Activated CD4-positive, alpha-beta T cell treated with anti-CD3 and anti-CD28 coated beads, Interleukin-2, amount 50 U/mL, for 1 hour (primary cell): ENCODE measurements at places on chromosomes 7 and 10.

DNA sequence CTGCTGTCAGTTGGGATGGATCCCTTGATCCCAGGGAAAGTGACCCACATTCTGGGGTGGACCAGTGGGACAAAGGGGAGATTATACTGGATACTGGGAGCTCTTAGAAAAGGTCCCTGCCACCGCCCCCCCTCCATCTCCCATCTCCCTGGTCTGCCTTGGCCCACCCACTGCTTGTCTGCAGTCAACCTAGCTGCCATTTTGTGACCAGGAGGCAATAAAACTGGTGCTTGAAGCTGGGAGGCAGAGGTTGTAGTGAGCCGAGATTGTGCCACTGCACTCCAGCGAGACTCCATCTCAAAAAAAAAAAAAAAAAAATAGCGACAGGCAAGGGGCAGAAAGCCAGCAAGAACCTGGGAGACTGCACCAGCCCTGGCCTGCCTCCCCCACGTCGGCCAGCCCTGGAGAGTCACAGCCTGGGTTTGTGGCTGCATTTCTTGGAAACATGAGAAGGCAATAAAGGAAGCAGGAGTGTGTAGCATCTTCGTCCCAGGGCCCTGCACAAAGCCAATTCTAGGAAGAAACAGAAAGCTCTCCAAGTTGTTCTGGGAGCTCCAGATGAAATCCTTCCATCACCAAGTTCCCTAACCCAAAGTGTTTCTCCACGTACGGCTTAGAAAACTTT lies 4.7 kb upstream of the ARPC1B start:
- DNase-seq: no peak

DNA sequence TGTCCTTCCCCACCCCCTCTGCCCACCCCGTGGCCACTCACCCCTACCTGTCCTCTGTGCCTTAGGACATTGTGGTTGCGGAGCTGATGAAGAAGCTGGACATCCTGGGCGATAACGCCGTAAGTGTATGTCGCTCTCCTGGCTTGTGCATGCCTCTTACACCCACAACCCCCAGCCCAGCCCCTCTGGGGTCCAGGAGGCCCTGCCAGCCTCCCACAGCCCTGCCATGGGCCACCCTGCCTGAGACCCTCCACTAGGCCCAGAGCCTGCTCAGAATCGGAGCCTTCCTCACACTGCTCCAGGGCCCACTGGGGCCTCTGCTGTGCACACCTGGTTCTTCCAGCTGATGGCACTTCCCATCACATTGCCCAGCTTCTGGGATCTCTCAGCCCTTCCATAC lies 36.8 kb upstream of the DPYSL4 start:
- no peak for DNase-seq

GRCh38 chr7:115493381-115493780 lies 537.2 kb downstream of the TFEC start:
- no peak for DNase-seq

DNA sequence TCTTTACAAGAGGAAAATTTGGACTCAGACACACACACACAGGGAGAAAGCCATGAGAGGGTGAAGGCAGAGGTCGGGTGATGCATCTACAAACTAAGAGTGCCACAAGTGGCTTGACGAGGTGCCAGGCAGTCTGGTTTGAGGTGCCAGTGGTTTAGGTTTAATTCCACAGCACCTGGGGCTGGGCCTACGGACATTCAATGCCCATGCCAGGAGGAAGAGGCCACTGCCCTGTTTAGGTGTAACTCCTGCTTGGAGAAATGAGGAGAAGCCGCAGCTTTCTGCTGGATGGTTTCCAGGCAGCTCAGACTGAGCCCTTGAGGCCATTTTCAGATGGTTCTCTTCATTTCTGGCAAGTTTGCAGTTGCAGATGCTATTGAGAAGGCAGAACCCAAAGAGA lies 83.6 kb downstream of the HTR5A start:
- DNase-seq: no peak

DNA sequence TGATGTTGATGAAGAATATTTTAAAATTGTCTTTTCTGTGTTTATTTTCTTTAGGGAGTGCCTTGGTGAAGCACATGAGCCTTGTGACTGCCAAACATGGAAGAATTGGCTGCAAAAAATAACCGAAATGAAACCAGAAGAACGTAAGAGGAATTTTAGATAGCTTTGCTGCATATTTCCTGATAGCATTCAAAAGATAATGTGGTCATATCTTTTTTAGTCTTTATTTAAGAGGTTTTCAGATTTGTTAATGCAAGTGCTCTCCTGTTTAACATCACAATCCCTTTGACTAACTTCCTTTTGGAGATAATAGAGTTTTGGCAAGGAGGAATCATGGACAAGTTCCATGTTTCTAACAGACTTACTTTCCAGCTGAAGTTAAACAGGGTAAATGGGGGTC lies 85.2 kb upstream of the GATAD1 start:
- no peak for DNase-seq

GRCh38 chr10:29243750-29244149 lies 45.1 kb upstream of the LYZL1 start:
- DNase-seq: no peak

- DNase-seq: no peak
Observed at GRCh38 chr7:1290679-1291356, 58.1 kb downstream of the UNCX start.

DNA sequence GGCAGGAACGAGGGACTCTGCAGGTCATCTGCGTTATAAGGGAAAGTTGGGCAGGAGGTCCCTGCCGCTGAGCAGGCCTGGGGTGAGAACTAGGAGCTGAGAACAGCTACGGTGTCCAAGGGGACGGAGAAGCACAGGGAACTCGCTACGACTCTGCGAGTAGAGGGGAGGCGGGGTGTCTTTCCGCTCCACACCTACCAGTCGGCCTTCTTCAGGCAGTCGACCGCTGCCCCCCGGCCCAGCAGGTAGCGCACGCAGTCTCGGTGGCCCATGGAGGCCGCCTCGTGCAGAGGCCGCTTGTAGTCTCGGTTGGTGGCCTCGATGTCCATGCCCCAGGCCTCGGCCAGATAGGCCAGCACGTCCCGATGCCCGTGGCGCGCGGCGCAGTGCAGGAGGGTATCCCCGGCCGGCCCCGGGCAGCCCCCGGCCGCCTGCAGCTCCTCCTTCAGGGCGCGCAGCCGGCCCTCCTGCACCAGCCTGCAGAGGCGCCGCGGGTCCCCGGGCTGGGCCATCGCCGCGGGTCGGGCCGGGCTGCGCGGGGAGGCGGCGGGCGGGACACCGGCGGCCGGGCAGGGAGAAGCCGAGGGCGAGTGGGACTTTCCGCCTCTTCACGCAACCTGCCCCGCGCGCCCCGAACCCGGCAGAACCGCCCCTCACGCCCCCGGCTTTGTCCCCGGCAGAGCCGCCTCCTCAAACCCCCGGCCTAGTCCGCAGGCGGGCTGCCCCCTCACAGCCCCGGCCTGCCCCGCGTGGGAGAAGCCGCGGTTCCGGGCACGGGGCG lies 660 bp downstream of the ANKRD16 start:
- DNase-seq: peak; percentile 15

- DNase-seq: no peak
Observed at GRCh38 chr7:15470825-15471668, 90.8 kb downstream of the AGMO start.

- DNase-seq: no peak
Observed at GRCh38 chr10:17504547-17505245, 50.3 kb upstream of the ST8SIA6 start.

DNA sequence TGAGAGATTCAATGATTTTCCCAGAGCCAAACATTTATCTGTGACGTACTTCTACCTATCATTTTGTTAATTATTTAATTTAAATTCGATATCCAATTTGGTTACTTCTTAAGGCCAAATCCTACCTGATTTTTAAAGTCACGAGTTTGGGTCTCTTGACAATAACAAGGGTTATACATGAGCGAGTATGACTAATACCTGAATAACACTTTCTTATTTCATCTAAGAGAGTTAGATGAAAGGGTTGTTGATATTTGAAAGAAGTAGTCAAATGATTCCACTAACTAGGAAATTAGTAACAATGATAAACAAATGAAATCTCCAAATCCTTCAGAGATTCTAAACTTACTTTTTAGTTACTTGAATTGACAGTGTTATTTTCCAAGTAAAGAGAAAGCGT lies 1086.9 kb downstream of the XPNPEP1 start:
- no peak for DNase-seq

- DNase-seq: no peak
Observed at GRCh38 chr10:62911210-62911963, 95.2 kb upstream of the EGR2 start.

DNA sequence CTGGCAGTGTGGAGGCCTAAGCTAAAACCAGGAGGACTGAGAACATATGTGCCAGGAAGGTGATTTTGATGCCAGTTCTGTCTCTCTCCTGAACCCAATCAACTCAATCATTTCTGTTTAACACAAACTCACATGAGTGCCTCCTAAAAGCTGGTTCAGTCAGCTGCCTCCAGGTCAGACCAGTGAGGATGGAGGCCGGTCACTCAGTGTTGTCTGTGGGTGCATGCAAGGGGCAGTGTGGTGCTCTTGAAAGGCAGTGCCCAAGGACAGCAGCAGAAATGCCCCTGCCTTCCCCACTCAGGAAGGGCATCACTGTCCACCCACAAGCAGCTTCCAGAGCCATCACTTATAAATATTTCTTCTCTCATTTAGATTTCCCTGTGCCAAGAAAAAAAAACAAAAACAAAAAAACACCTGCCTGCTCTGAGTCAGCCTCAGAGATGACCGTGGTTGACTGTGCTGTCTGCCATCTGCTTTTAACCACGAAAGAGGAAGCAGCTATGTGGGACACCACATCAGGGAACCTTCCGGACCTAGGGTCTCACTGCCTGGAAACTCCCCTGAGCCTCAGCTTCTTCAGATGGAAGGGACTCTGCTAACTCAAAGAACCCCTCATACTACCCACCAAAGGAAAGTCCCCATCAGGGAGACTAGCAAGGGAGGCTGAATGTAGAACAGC lies 39.1 kb downstream of the VOPP1 start:
- DNase-seq: peak; percentile 64

DNA sequence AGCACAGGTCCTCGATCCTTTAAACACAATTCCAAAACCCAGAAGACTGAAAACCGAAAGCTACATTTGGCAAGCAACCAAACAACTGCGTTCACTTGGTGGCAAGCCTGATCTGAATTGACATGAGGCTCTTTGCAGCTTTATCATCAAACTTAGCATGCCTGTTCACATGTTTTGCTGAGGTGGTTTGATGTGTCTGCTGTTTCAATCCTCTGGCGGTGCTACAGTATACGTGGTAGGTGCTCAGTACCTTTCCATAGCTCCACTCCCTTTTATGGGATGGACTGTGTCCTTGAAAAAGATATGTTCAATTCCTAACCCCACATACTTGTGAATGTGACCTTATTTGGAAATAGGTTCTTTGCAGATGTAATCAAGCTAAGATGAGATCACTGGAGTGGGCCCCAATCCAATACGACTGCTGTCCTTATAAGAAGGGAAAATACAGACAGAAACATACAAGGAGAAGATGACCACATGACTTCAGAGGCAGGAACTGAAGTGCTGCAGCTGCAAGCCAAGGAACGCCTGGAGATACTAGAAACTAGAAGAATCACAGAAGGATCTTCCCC lies 33.4 kb downstream of the CCDC6 start:
- no peak for DNase-seq

- no peak for DNase-seq
Observed at GRCh38 chr10:118978998-118979350, 50.5 kb upstream of the NANOS1 start.

- DNase-seq: no peak
Observed at GRCh38 chr10:78215645-78216044, 182.0 kb downstream of the RPS24 start.
